ENCODE measurements at places on chromosomes 4 and X. TPM values are rescaled to one million over a fixed set of nuclear protein-coding genes. Genes with fewer than 3 reads are reported as not detected.
A peak's percentile ranks its signal among the peaks of the same experiment; 100 is the strongest.

The COL25A1 gene
- 0.26 TPM for total RNA-seq

The VEGFC gene
- 3.6 TPM for total RNA-seq

The MAGED1 gene
- total RNA-seq = 45.7 TPM

The MID1IP1 gene
- total RNA-seq = 42.8 TPM

The PHEX gene
- total RNA-seq = not detected

The TBX22 gene
- not detected for total RNA-seq

- H3K4me3 ChIP-seq = no peak overlapping the region
- H3K27ac ChIP-seq = no peak overlapping the region
- H3K4me1 ChIP-seq = no peaks in the 10 kb centered on the region
- DNase-seq = no peak
Observed at GRCh38 chrX:4380710-4381109, 667.3 kb upstream of the PRKX start.

DNA sequence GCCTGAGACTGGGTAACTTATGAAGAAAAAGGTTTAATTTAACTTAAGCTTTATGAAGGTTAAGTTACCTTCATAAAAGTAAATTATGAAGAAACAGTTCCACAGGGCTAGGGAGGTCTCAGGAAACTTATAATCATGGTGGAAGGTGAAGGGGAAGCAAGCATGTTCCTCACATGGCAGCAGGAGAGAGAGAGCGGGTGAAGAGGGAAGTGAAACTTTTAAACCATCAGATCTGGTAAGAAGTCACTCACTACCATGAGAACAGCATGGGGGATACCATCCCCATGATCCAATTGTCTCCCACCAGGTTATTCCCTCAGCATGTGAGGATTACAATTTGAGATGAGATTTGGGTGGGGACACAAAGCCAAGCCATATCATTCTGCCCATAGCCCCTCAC is 944.7 kb upstream of the NDST4 start:
- no peaks in the 10 kb centered on the region for H3K4me1 ChIP-seq
- H3K4me3 ChIP-seq = no peak overlapping the region
- DNase-seq = no peak
- no peak overlapping the region for H3K27ac ChIP-seq

DNA sequence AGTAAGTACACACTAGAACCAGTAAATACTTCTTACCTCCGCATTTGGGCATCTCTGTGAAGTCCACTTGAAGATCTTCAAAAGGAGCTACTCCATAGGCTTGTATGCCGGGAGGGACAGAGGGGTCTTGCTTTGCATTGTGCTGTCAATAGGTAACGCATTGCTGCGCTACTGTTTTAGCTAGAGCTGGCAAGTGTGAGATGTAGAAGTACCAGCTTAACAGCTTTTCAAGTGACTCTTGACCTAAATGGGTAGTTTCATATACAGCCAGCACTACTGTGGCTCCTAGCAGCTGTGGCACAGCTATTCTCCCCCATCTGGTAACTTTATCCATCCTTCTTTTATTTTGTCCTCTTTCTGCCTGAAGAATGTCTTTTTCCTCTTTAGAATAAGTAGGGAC is 205.3 kb upstream of the KLF8 start:
- no peak for DNase-seq
- no peaks in the 10 kb centered on the region for H3K4me1 ChIP-seq
- H3K4me3 ChIP-seq = no peak overlapping the region
- no peak overlapping the region for H3K27ac ChIP-seq
- no peaks in the 10 kb centered on the region for H3K36me3 ChIP-seq

- H3K27me3 ChIP-seq = no peaks in the 10 kb centered on the region
- peak; percentile 96 for DNase-seq
- no peaks in the 10 kb centered on the region for H3K36me3 ChIP-seq
- H3K27ac ChIP-seq = peak within 1 kb of the TSS; percentile 70
- H3K4me1 ChIP-seq = peaks cover 12% of the 10 kb centered on the region
Observed at GRCh38 chr4:121869841-121870822, at the start of gene BBS7. BBS7 (minus strand) TSS chr4:121870474; CDS start chr4:121870313, 161 bp downstream.

DNA sequence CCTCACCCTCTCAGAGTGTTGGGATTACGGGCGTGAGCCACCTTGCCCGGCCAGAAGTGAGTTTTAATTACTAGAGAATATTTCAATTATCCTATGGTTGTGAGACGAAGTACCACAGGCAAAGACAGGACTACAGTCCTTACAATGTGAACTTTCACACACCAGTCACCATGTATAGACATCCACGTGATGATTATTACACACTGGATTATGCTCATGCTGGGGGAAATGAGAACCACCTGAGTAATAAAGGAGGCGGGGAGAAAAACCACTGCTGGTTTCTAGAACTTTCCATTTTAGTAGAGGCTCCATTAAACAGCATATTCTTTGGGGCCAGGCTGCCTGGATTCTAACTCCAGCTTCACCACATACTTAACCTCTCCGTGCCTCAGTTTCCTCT is 42.5 kb upstream of the TLR2 start:
- no peaks in the 10 kb centered on the region for H3K36me3 ChIP-seq
- no peak overlapping the region for H3K4me3 ChIP-seq
- DNase-seq = no peak
- no peaks in the 10 kb centered on the region for H3K27me3 ChIP-seq
- H3K27ac ChIP-seq = no peak overlapping the region

DNA sequence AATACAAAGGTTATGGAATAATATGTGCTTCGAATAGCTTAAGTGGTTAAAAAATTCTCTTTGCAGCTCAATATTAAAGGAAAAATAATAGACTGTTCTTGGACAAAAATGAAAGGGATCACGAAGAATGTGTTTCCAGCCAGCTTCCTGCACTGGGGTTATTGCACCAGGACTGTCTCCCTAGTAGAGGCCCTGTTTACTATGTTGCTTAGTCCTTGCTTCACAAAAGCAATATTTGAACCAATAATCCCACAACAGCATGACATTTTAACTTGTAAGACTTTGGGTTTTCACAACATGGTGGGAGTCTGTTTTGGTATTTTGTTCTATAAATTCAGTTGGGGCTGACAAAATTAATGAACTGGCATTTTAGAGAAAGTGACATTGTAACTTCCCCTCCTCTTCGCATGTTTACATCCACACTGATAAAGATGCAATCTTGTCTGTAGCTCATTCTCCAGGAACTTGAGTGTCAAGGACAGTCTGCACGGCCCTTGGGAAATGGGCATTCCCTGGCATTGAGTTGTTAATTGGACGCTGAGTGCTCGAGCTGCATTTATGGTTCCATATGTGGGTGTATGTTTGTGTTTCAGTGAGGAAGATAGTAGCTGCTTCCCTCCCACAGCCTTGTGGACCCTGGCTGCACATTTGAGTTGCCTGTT is 39.0 kb downstream of the SHROOM2 start:
- no peak for DNase-seq
- peaks cover 8% of the 10 kb centered on the region for H3K4me1 ChIP-seq
- H3K27ac ChIP-seq = no peak overlapping the region
- H3K27me3 ChIP-seq = no peaks in the 10 kb centered on the region
- H3K36me3 ChIP-seq = no peaks in the 10 kb centered on the region

DNA sequence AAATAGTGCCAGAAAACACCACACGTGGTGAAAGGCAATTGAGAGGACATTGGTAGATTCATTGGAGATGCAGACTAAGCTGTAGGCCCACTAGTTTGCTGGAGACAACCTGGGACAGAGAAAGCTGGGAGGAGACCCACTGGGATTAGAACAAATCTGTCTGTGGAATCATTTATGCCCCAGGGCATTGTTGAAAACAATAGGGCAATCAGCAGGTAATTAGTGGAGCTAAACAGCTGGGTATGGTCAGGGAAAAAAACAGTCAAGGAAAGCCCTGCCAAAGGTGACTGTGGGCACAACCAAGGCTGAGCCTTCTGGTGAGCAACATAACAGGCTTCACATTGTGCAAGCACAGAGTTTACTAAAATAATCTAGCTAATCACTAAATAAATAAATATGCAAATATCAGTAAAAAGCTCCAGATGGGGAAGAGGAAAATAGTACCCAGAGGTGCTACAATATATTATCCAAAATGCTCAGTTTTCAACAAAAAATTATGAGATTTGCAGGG is 9.0 kb downstream of the TCEAL3 start:
- H3K4me1 ChIP-seq = peaks cover 8% of the 10 kb centered on the region
- no peak for DNase-seq
- H3K4me3 ChIP-seq = no peak overlapping the region
- H3K27me3 ChIP-seq = no peaks in the 10 kb centered on the region

All from body of pancreas (tissue), 4 donors.